Immature natural killer cell (primary cell): ENCODE measurements at places on chromosomes 16 and 17.

DNA sequence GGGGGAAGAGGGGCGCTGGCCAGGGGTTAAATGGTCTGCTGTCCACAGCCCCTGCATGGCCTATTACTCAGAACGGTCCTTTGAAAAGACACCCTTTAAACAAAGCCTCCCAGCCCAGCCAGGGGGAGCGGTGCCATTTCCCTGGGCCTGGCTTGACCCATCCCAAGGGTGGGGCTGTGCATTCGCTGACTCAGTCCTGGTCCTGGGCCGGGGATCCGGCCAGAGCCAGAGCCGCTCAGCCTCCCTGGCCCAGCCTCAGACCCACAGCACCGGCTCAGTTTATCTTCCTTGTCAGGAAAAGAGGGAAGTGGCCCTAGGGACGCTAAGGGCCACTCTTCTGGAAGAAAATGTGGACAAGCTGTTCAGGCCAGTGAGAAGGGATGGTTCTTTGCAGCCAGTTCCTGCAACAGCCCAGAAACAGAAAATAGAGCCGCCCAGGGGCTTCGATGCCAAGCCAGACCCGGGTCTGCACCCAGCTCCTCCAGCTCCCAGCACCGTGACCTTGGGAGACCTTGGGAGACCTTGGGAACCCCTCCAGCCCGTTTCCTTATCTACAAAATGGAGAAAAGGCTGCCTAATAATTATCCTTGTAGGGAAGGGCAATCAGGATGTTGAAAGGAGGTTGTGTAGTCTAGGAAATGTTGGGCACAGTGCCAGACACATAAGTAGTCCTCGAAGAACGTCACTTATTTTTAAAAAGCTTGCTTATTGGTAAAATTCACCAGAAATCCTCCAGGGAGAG lies 82.5 kb downstream of the ZDHHC7 start:
- DNase-seq = no peak

GRCh38 chr17:57130708-57131461 lies 45.8 kb downstream of the AKAP1 start:
- peak; percentile 63 for DNase-seq

DNA sequence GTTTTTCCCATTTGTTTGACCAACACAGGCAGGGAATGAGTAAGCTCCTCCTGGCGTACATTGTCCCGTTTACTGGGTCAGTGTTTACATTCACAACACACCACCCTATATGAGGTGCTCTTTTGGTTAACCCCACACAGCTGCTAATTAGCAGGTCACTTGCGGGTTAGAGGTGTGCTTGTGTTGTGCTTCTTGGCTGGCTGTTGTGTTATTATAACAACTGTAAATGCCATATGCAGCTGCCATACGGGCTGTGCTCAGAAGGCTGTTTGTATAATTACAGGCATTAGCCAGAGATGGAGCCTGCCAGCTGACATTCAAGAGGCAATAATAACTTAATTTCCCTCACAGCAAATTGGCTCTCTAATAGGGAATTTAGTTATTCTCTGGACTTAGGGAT lies 205.1 kb upstream of the ELAC2 start:
- no peak for DNase-seq

DNA sequence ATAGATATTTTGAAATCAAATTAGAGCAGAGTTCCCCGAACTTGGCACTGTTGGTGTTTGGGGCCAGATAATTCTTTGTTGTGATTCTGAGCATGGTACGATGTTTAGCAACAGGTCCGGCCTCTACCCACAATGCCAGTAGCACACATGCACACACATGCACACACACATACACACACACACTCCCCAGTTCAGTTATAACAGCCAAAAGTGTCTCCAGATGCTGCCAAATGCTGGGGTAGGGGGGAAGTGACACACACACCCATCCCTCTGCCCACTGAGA lies 96.8 kb upstream of the PSMD7 start:
- no peak for DNase-seq

- DNase-seq = peak; percentile 81
These were observed at the start of gene DUSP14 for GRCh38 chr17:37489197-37490001. TSS of gene DUSP14 (plus strand) at chr17:37489891. CDS start at chr17:37512273, 22,382 bp downstream.

DNA sequence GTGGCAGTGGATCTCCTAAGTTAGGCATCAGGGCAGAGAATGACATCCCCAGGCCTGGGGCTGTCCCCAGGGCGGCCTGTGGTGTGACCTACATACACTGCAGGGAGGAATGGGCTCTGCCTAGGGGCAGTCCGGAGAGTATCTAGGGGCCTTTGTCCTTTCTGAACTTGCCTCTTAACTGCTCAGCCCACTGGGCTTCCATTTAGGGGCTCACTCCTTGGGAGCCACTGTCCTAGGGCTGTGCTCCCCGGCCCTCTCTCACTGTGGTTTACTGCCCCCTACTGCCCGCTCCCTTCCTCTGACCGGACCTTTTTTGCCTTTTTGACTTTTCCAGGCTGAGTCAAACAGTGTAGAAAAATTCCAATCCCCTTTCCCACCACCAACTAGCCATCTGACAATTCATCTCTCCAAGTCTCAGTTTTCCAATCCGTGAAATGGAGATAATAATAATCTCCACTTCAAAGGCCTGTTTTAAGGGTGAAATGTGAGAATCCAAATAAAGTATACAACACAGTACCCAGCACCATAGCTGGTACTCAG lies 66.8 kb downstream of the DNAH3 start:
- peak; percentile 18 for DNase-seq

DNA sequence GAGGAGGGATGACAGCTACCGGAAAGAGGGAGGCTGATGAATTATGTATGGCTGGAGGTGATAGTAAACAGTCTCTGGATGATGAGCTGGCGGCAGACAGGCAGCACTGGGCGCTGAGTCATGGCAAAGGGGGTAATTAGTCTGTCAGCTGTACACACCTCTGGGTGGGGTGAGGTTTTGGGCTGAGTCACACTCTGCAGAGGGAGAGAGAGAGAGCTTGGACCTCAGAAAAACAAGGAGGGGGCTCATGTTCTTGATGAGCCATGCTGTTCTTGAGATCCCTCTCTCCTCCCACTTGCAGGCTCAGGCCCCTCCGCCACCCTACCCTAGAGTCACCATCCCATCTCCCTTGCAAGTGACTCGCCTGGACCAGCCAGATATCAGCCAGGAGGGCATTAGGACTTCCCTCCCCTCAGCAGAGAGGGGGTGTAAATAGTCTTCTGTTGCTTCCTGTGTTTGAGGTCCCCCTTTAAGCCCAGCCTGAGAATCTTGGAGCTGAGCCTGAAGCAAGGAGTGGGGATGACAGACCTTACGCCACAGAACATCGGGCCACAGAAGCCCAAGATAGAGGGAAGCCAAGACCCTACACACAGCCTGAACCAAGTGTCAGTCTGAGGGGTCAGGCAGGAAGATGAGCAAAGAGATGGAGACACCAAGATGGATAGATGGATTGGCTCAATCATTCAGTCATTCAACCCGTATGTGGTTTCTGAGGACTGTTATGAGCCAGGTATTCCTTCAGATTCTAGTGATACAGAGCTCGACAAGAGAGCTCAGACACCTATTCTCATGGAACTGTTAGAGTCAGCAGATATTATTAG lies 383.2 kb upstream of the CCL2 start:
- no peak for DNase-seq

DNA sequence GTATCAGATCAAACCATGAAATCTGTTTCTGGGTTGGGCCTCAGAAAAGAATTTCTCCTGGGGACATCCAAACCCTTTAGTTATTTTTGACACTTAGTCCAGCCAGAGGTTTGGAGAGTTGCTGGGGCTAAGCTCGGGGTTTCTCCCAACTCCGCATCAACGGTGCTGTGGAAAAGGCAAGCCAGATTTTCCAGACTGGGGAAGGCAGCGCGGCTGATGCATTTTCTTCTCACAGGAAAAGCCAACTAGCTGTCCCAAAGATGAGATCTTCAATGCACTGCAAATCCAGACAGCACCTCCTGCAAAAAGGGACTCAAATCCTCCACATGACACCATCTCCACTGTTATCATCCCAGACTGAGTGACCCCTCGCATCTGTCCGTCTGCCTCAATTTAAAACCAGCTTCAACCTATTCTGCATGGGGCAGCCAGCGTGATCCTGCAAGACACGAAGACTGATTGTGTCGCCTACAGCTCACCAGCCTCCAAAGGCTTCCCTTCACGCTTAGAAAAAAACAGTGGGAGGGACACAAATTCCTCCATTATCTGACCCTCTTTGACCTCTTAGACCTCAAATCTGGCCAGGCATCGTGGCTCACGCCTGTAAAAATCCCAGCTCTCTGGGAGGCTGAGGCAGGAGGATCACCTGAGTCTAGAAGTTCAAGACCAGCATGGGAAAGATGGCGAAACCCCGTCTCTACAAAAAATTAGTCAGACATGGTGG lies 62.0 kb downstream of the GAS7 start:
- DNase-seq = no peak

DNA sequence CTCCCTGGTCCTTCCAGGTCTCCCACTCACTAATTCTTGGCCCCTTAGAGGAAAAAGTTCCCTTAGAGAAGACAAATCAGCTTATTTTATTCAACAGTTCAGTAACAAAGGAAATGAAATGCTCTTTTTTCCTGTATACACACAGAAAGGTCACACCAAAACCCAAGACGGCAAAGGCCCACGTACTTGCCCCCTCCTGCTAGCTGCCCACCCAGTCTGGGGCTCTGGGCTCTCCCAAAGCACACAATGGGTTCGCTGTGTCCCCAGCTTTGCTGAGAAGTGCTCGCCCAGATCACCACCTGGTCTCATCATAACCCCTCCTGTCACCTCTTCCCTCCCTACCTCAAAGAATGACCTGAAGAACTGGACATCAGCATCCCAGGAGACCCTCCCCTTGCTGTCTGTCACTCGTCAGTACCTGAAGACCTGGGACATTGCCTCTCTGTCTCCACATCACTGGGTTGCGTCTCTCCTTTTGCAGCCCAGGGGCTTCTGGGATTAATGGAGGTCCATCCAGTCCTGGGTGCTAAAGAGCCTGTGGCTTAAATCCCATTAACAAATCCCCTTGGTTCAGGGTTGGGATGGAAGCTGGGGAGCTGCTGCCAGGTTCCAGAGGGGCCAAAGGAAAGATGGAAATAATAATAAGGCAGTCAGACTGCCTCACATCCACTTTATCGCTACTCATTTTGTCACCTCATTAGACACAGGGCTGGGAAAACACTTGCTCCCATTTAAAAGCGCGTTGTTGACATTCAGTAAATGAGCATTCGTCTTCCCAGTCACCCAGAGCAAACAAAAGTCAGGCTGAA lies 3.3 kb downstream of the SLC6A4 start:
- no peak for DNase-seq

GRCh38 chr16:46949241-46949892 lies 24.1 kb downstream of the DNAJA2 start:
- no peak for DNase-seq

DNA sequence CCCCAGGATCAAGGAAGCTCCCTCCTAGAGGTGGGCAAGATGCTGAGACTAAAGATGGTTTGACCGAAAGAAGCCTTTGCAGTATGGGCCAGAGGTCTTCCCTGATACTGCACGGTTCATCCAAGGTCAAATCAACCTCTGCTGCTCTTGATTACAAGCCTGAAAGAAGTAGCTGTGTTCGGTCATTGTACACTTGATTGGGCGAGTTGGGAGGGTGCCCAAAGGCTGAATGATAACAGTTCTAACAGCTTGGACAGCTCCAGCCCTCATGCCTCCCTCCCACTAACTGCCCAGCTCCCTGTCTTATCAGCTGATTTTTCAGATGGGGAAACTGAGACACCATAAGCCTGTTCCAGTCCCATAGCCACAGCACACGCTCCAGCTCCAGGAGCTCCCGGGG lies 42.8 kb downstream of the ABCC12 start:
- DNase-seq = no peak
